ENCODE measurements at places on chromosomes 13 and 19.

DNA sequence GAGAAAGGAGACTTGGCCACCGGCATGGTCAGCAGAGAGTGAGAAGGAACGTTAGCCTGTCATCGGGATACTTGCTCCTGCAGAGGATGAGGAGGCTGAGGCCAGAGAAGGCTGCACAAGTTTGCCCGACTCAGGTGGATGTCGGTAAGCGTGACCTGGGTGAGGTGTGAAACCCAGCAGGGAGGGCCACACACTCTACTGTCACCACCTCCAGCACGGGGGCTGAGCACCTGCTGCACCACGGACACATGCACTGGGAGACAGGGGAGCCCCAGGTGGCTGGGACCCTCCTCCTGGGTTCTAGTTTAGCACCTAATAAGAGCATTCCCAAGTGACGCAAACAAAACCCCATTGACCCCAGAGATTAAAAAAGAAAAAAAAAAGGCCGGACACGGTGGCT, 17.3 kb downstream of the MLLT1 start:
- DNase-seq = no peak

DNA sequence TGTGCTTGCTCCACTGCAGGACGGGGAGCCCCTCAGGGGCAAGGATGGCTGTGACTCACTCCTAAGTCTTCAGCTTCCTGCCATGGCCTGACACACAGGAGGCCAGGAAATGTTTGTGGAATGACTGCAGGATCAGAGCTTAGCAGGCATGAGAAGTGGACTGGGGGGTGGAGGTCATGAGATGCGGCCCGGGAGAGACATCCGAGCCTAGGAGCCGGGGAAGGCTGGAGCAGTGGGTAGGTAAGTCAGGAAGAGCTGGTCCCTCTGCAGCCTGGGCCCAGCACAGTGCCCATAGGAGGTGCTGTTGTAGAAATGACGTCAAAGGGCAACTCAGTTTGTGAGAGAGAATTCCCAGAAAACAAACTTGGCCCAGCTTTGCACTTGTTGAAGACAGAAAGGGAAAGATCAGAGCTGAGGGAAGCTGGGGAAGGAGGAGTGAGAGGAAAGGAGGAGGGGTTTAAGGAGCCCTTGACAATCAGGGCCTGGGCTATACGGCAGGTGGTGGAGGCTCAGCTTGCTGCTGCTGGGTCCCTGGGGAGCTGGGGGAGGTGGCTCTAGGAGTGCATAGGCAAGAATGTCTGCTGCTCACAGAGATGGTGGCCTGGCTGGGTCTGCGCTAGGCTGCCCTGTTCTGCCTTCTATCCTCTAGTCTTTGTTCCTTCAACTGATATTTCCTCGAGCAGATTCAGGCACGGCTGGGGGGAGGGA, 18.5 kb downstream of the POU2F2 start:
- peak; percentile 91 for DNase-seq

- no peak for DNase-seq
Measured at GRCh38 chr19:19549804-19550464, 11.9 kb downstream of the CILP2 start.

DNA sequence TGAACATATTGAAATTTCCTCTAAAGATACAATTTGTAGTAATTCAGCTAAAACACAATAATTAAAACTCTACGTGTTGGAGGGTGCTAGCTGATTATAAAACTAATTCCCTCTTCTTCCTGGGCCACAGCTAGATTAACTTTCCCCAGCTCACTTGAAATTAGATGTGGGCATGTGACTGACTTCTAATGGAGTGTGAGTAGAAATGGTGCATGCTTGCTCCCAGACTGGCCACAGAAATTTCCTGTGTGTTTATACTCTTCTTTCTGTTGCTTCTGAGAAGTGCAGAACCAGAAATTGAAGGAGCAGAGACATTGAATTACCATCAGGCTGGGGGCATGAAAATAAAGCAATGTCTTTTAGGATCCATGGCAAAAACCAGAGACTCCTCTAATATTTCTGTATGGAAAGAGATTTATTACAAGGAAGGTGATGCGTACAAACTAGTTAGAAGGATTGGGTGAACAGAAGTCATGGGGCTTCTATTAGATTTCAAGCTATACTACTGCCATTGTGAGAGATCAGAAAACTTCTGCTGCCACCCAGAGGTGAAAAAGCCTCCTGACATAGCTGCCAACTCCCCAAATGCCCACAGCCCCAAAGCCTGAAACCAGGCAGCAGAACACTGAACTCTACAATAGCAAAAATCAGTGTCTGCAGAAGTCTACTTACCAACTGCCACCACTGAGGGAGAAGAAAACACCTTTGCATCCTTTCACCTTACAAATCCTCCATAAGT, 379.2 kb upstream of the MIR17HG start:
- DNase-seq = no peak

GRCh38 chr19:47704656-47705055, 8.6 kb upstream of the EHD2 start:
- no peak for DNase-seq

GRCh38 chr19:46784262-46785053, 3.9 kb downstream of the SLC1A5 start:
- peak; percentile 71 for DNase-seq

DNA sequence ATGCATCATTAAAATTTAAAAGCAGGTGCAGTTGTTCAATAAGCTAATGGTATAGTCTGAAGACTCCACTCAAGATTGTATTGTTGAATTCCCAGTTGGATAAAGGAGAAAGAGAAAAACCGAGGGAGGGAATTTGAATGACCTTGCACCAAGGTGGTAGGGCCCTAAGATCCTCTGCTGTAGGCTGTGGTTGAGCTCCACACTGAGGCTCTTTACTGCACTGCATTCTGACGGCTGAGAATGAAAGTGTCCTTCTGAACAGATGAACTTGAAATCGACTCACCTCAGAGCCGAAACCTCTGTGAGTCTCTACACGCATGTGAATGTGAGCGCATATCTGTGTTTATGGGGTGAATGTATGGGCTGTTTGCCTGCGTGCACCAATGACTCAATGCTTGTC, 388.9 kb upstream of the DACH1 start:
- DNase-seq = no peak

DNA sequence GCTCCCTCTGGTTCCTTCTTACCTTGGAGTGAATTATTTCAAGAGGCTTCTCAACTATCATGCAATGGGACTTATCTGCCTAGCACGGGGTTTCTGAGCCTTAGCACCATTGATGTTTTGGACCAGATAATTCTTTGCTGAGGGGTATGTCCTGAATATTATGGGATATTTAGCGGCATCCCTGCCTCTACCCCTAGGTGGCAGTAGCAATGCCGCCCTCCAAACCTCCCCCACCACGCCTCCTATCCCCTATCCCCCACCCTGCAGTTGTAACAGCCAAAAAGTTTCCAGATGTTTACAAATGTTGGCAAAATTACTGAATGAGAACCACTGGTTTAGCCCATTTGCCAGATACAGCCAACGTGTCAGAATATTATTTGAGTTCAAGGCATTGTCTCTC, 125.5 kb downstream of the POSTN start:
- no peak for DNase-seq

GRCh38 chr13:106139377-106139776, 396.1 kb downstream of the EFNB2 start:
- DNase-seq = no peak

DNA sequence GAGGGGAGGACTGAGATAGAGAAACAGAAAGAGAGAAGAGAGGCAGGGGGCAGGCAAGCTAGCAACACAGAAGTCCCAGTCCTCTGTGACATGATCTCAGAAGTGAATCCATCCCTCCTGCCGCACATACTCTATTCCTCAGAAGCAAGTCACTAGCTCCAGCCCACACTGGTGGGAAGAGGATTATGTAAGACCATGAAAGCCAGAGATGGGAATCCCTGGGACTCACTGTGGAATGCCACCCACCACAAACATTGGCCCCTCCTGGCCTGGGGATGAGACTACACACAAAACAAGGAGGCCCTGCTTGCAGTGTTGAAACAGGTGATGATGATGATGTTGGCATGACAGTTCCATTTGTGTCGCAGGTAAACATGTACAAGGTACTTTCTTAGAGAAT, 419.9 kb downstream of the IRS2 start:
- DNase-seq = no peak

GRCh38 chr19:56310462-56310861, 4.2 kb downstream of the ZSCAN5A start:
- DNase-seq = no peak

GRCh38 chr19:38031423-38031770, 124.4 kb downstream of the SIPA1L3 start:
- DNase-seq = no peak

DNA sequence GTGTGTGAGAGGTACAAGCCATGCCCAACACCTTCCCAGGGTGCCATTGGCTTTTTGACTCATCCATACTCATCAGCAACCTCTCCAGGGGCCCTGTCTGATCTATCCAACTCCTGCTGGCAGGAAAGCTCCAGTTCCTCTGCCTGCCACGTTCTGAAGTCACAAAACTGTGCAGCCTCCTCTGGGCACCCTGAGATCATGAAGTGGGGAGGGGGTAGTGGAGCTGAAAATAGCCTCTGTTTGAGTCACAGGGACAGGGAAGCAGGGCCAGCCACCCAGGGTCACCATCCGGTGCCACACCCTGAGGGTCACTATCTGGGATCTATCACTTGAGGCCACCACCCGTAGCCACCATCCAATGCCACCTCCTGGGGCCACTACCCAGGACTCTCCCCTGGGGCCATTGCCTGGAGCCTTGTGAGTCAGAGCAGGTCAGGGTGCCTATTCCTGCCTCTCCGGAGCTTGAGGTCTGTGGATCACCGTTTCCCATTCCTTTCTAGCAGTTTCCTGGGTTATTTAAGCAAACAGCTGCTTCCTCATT, 172.1 kb downstream of the NUFIP1 start:
- DNase-seq = no peak
